Ecto neural progenitor cell (in vitro differentiated cells): ENCODE measurements at places on chromosomes 2 and 18.

DNA sequence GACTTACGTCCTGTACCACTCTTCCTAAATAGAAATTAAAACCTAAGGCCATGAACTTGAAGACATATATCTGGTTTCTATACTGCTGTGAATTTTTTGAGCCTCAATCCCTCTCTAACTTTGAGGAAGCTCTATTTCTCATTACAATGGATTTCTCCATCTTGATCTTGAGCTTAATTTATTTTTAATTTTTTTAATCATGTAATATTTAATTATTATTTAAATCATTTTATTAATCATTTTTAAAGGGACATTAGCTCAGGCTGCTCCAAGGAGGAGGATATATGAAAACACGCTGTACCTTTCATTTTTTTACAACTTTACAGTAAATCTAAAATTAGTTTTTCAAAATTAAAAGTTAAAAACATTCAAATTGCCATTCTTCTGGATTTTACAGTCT lies 540.5 kb downstream of the SATB2 start:
- no peak for DNase-seq

GRCh38 chr2:203646961-203647360 lies 59.5 kb upstream of the CD28 start:
- DNase-seq: no peak

DNA sequence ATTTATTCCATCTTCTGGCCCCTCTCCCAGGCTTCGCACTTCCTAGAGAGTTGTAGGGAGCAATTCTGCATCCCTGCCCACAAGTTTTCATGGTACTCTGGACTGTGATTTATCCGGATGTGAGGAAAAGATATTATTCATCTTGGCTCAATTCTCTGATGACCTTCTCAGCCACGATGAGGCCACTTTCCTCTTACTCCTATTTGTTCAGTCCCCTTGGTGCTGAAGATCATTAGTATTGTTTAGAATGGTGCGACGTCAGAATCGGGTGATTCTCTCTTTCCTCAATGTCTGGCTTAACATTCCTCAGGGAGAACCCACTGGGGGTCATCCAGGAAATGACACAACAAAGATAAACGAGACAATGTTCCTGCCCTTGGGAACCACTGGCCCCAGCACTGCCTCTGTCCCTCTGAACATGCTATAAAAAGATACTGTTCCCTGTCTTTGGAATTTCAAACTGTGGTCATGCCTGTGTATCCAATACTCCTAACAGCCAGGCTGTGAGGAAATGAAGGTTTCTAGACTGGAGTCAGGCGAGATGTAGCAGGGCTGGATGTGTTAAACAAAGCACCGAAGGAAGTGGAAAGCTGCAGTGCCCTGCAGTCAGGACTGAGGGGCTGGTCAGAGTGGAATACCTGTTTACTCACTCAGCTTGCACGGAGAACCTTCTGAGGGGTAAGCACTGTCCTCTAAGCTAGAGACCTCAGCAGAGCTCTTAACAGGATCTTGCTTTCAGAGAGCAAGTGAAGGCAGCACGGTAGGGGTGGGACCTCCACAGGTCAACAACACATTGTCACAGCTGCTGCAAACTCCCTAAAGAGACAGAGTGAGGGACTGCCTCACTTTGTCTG lies 12.9 kb upstream of the GLI2 start:
- DNase-seq: no peak

- no peak for DNase-seq
These were observed 156.3 kb downstream of the EML6 start for GRCh38 chr2:54879598-54880332.

GRCh38 chr2:134736167-134736880 lies 17.5 kb upstream of the TMEM163 start:
- DNase-seq: no peak

- no peak for DNase-seq
These were observed 1662.9 kb downstream of the SUCLG1 start for GRCh38 chr2:82796132-82796531.

DNA sequence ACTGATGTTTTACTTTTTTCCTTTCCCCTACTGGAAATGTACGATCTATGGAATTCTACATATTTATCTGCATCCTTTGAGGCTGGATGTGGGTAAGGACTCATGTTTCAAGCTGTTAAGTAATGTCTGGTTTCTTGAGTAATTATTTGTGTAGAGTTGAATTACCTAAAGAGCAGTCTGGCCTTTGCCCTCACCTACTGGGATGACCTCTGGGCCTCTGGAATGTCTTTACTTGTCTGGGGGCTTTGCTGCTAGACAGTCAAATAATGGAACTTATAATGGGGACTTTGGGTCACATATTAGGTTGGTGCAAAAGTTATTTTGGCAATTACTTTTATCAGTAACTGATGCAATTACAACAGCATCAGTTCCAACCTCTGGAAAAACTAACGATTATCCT lies 244.7 kb downstream of the CCDC178 start:
- no peak for DNase-seq

GRCh38 chr2:160993654-160994061 lies 166.6 kb upstream of the TANK start:
- no peak for DNase-seq

- DNase-seq: no peak
These were observed 29.6 kb upstream of the IL37 start for GRCh38 chr2:112881217-112881985.

DNA sequence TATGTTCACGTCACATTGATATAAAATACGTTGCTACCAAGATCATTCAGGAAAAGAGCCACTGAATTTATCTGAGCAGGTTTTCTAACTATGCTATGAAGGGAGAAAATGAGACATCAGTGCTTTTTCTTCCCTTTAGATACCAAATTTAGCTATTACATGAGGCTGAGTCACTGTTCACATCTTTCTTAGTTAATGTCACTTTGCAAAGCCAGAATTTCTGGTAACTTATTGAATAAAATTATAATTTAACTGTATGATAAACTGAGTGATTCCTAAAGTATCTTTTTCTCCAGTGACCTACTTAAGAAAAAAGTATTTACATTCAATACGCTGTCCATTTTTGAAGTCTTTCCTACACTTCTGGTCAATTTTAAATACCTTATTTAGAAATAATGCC lies 22.7 kb downstream of the C1D start:
- no peak for DNase-seq
